ENCODE measurements at places on chromosomes 6 and 20.

DNA sequence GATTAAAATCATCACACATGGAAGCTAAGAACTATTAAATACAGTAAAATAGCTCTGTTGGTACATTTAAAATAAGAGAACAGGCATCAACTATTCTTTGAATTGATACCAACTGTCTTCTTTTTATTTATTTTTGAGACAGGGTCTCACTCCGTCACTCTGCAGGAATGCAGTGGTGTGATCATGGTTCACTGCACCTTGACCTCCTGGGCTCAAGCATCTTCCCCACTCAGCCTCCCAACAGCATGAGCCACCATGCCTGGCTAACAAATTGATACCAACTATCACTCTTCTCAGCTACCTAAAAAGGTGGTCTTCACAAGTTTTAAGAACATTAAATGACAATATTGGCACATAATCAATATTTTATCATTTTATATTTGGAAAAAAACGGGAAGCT, 7.8 kb upstream of the PNISR start:
- DNase-seq = no peak

DNA sequence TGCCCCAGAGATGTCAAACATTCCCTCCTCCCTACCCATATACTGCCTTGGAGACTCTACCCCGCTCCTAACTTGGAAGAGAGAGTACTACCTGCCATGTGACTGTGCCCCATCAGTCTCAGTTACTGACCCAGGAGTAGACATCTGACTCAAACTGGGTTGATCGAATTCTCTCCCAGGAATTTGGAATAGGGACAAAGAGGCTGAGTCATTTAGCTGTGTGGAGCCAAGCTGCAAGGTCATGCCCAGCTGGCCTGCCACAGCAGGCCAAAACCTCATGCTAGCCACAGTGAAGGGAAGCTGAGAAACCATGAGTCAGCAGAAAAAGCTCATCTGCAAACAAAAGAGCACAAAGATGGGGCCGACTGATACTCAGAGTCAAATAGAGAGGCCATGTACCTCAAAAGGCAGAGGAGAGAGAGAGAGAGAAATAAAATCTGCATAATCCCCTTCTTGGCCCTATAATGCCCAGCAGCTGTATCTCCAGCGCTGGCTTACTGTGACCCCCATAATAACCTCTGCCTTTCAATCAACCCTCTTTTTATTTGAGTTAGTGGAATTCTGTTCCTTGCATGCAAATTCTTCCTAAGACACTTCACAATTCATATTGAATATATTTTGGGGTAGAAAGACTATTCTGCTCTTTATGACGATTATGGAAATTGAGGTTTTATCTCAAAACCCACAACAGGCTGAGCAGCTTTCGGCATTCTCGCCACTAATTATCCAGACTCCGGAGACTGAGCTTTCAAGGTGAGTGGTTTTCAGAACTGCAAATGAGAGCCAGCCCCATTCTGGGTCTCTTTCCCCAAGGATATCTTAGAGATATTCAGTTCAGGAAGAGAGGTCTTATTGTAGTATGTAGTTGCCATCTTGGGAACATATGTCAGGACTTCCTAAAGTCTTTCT, 21.4 kb upstream of the AKIRIN2 start:
- no peak for DNase-seq

- no peak for DNase-seq
Observed at GRCh38 chr6:166121726-166122125, 45.9 kb downstream of the TBXT start.

GRCh38 chr20:36181934-36182603, 27.5 kb downstream of the EPB41L1 start:
- no peak for DNase-seq

DNA sequence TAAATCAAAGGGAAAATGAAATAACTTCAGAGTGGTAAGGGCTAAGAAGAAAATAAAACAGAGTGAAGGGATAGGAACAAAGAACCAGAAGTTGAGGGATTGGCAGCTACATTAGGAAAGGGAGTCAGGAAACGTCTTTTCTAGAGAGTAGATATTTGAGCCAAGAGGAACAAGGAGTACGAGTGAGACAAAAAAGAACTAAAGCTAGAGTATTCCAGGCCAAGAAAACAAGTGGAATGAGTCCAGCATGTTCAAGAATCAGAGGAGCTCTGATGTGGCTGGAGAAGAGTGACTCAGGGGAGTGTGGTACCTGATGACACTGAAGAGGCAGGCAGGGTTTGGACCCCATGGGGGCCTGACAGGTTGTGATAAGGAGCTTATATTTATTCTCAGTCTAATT, 66.3 kb downstream of the CEP162 start:
- DNase-seq = no peak

DNA sequence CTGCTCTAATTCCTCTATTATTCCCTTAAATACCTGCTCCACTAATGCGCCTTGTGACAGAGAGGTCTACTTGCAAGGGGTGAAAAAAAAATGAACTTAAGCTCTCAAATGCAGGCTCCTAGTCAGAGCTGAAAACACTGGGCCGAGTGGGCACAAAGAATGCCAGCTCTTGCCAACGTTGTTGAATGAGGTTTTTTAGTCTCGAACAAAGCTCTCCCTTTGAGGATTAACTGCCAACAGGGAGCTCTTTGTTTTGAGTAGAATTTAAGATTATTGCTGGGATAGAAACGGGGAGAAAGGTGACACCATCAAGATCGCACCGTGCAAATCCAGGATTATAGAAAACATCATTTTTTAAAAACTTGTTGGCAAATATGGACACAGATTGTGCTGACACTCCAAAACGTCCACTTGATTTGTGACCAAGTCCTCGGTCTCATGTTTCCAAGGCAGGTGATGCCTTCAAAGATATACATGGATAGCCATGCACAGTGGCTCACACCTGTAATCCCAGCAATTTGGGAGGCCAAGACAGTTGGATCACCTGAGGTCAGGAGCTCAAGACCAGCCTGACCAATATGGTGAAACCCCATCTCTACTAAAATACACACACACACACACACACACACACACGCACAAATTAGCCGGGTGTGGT, 163.2 kb downstream of the BMP7 start:
- no peak for DNase-seq

GRCh38 chr6:116568821-116569755, 2.2 kb upstream of the RWDD1 start:
- DNase-seq = no peak

DNA sequence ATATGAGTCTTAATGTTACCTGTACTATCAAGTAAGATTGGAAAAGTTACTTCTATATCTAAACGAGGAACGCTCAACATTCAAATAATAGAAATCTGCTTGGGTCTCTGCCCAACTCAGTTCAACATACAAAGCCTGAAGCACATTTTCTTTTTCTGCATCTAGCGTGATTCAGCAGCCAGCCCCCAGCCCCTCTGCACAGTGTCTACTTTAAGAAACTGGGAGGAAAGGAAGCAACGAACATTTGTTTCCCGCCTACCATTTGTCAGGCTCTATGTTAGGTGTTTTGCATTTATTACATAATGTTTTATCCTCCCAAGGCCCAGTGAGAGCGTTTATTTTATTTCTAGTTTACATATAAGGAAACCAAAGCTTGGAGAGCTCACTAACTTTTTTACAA, 17.3 kb downstream of the PHACTR1 start:
- no peak for DNase-seq

- no peak for DNase-seq
Observed at GRCh38 chr6:41077536-41077935, 4.8 kb downstream of the NFYA start.

DNA sequence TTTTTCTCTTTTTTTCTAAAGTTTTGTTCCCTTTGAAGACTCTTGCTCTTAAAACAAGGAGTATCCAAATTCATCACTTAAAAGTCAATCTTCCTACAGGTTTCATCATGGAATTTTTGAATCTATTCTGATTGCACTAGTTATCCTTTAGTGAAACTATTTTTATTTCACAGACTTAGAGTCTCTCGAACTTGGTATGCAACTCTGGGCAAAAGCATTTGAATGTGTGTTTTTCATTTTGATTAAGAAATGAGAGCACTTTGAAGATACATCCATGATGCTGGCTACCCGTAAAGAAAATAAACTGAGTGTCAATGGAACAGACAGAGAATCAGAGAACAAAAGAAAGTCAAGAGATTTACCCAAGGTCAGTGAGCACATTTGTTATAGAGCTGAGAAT, 586.5 kb downstream of the EPM2A start:
- no peak for DNase-seq

DNA sequence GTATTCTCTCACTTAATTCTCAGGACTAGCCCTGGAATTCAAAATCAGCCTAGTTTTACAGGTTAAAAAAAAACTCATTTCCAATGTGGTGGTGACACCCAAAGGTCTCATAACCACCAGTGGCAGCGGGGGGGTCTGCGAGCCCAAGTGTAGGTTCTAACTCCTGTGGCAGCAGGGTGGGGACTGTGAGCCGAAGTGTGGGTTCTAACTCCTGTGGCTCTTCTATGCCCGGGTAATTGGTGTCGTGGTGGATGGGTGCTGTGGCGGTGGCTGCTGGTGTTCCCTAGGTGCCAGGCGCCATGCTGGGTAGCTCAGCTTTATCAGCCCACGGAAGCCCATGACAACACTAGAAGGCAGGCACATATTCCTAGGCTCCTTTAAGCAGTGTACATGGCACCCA, 4.9 kb upstream of the ANKRD60 start:
- DNase-seq = no peak

GRCh38 chr20:3694864-3695263, 13.1 kb upstream of the ADAM33 start:
- no peak for DNase-seq

- DNase-seq = no peak
Observed at GRCh38 chr6:40341726-40342125, 245.4 kb downstream of the LRFN2 start.

- DNase-seq = no peak
Observed at GRCh38 chr6:108565091-108565766, 4.5 kb downstream of the FOXO3 start.

- no peak for DNase-seq
Observed at GRCh38 chr6:582370-582769, 74.5 kb downstream of the HUS1B start.

DNA sequence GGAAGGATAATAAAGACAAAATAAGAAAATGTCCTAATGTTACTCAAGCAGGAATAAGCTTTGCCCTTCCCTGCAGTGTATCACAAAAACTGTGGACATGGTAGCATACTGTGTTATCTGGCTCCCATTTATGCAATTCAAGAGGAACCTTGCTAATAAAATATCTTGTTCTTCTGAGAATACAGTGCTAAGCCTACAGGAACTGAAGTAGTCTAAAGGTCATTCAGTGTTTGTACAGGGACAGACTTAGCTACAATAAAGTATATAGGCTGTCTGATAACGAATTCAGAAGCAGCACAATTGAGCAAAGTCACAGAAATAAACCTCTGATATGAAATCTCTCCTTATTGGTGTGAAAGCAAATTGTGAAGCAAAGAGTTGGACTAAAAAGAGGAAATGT, 59.6 kb upstream of the SDHAF4 start:
- no peak for DNase-seq

DNA sequence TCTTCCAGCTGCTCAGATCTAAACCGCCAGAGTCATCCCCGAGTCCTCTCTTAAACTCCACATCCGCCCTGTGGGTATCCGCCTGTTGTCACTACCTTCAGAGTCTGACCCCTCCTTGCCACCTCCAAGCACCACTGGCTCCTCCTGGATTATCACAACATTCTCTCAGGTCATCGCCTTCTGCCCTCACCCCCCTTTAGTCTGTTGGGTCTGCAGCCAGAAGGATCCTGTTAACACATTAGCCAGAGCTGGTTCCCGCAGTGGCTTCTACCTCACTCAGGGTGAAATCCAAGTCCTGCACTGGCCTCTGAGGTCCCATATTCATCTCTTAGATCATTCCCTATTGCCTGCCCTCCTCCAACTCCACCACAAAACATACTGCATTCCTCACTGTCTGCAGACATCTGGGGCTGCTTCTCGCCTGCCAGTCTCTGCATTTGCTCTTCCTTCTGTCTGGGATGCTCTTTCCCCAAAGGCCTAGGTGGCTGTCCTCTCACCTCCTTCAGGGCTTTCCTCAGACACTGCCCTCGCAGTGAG, 34.1 kb downstream of the TNXB start:
- DNase-seq = no peak

- no peak for DNase-seq
Observed at GRCh38 chr20:24470746-24471582, 1.5 kb downstream of the SYNDIG1 start.

DNA sequence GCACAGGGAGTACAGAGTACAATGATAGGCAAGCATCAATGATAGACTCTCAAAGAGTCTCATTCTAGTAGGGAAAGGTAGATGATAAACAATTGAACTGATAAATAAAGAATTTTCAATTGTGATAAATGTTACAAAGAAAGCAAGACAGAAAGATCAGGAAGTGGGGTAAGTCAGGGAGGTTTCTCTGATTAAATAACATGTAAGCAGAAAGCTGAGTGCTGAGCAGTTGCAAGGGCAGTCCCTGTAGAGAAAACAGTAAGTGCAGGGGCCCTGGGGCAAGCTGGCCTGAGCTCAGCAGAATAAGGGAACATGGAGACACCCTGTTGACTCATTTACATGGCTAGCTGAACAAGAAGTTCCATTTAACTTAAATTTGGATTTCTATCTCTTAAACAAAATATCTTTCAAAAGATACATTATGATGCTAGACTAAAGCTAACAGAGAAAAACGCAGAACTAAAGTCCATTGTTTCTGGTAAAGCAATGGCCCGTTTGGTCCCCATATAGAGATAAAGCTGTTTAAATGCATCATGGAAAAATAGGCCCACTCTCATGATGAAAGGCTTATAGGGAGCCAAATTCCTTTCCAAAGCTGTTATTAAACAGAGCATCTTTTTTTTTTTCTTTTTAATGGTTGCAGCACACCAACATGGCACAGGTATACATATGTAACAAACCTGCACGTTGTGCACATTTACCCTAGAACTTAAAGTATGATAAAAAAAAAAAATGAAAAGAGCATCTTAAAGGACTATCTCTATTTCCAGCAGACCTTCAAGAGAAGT, 5.3 kb upstream of the TNFAIP3 start:
- DNase-seq = no peak

GRCh38 chr20:63766695-63767426, 27.3 kb downstream of the SLC2A4RG start:
- DNase-seq = no peak

DNA sequence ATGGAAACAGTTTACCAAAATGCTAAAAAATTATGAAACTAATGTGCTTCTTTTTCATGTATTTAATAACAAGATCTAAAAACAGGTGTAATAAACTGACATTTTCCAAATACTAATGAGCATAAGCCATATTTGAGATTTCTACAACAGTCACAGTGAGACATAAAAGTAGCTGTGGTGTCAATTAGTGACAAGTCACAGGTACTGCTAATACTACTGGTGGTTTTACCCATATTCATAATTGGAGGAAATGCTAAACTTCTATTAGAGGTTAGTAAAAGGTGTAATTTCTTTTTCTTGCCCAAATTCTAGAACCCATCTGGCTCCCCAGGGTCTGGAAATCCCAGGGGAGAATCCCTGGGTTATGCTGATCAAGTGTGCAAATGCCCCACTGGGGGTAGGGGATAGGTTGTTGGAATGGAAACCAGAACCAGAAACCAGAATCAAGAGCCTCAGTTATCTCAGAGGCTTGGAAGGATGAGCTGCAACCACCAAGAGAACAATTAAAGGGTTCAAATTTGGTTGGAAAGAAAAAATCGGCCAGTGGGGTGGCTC, 7.1 kb upstream of the GTF2H4 start:
- DNase-seq = no peak
